Gastrocnemius medialis (tissue), 4 donors: ENCODE measurements at places on chromosomes 11 and 22. TPM values are rescaled to one million over a fixed set of nuclear protein-coding genes. Genes with fewer than 3 reads are reported as not detected.

The RAC2 gene
- 3.7 TPM for total RNA-seq

The SULT4A1 gene
- not detected for total RNA-seq

- H3K36me3 ChIP-seq, result peaks cover 43% of the 10 kb centered on the region
- H3K27ac ChIP-seq, result peak overlapping the region; percentile 91
- DNase-seq, result no peak
- no peaks in the 10 kb centered on the region for H3K27me3 ChIP-seq
Observed at GRCh38 chr11:93740031-93740729, 1.1 kb downstream of the TAF1D start.

- no peaks in the 10 kb centered on the region for H3K36me3 ChIP-seq
- H3K27me3 ChIP-seq, result no peaks in the 10 kb centered on the region
- H3K4me1 ChIP-seq, result peaks cover 49% of the 10 kb centered on the region
Observed at GRCh38 chr11:118783724-118784495, 7.1 kb downstream of the DDX6 start.

GRCh38 chr11:110092111-110092514 lies 1.1 kb upstream of the ZC3H12C start:
- no peaks in the 10 kb centered on the region for H3K27me3 ChIP-seq
- DNase-seq, result no peak
- peaks cover 19% of the 10 kb centered on the region for H3K4me1 ChIP-seq
- H3K4me3 ChIP-seq, result peak overlapping the region; percentile 95
- no peaks in the 10 kb centered on the region for H3K36me3 ChIP-seq
- peak overlapping the region; percentile 96 for H3K27ac ChIP-seq

DNA sequence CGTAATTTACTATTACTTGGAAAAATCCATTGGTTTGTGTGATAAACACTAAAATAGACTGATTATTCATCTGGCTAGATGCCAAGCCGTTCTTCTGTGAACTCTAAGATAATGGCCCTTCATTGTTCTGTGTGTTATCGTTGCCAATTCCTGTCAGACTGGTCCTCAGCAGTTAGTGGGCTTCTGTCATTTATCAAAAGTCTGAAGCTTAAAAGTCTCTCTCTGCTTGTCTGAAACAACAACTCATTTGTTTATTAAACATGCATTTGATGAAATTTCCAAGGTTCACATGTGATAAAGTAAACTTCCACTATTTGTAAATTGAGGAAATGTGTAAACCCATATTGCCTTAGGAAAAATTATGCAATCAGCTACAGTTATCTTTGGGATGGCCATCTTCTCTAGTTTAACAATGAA lies 21.1 kb upstream of the RDX start:
- H3K27ac ChIP-seq, result no peak overlapping the region
- no peak for DNase-seq
- peaks cover 5% of the 10 kb centered on the region for H3K4me1 ChIP-seq

The VWCE gene
- total RNA-seq, result 1.5 TPM

DNA sequence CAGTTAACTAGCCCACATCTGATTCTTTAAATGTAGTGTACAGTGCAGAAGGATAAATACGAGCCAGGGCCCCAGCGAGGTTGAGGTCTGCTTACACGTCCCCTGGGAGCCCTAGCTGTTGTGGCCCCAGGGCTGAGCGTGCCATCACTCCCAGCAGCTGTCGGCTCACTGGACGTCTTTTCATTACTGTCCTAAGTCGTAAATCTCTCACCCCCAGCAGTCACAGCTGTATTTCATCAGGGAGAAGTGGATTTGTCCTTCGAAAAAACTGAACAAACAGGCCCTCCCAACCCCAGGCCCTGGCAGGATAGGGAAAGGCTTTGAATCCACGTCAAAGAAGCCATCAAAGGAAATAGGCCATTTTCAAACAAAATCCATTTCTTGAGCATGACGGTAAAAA lies 110.4 kb upstream of the CSNK2A3 start:
- H3K36me3 ChIP-seq, result no peaks in the 10 kb centered on the region
- H3K27me3 ChIP-seq, result no peaks in the 10 kb centered on the region
- DNase-seq, result peak; percentile 19
- H3K4me1 ChIP-seq, result peaks cover 28% of the 10 kb centered on the region

The ANGPTL5 gene
- not detected for total RNA-seq

The PRODH gene
- total RNA-seq, result 74.9 TPM

- no peaks in the 10 kb centered on the region for H3K27me3 ChIP-seq
- H3K36me3 ChIP-seq, result no peaks in the 10 kb centered on the region
- no peak overlapping the region for H3K27ac ChIP-seq
- no peak overlapping the region for H3K4me3 ChIP-seq
Observed at GRCh38 chr11:2571598-2572281, 126.9 kb downstream of the KCNQ1 start.

The UBE2L3 gene
- total RNA-seq, result 61.5 TPM

The TCN2 gene
- 5.1 TPM for total RNA-seq

The MISFA gene
- total RNA-seq, result 4.5 TPM

The PKDREJ gene
- not detected for total RNA-seq

The INPPL1 gene
- 105 TPM for total RNA-seq

- peaks cover 19% of the 10 kb centered on the region for H3K36me3 ChIP-seq
- no peak overlapping the region for H3K4me3 ChIP-seq
- H3K27me3 ChIP-seq, result no peaks in the 10 kb centered on the region
- H3K4me1 ChIP-seq, result peaks cover 29% of the 10 kb centered on the region
- DNase-seq, result no peak
Observed at GRCh38 chr22:23691748-23692423, 1.1 kb downstream of the RGL4 start.

- H3K4me3 ChIP-seq, result no peak overlapping the region
- no peaks in the 10 kb centered on the region for H3K36me3 ChIP-seq
- no peaks in the 10 kb centered on the region for H3K27me3 ChIP-seq
- H3K27ac ChIP-seq, result no peak overlapping the region
- H3K4me1 ChIP-seq, result no peaks in the 10 kb centered on the region
Observed at GRCh38 chr11:30150425-30150824, 80.4 kb upstream of the FSHB start.

- no peak overlapping the region for H3K4me3 ChIP-seq
- DNase-seq, result no peak
- no peak overlapping the region for H3K27ac ChIP-seq
- H3K36me3 ChIP-seq, result no peaks in the 10 kb centered on the region
- H3K4me1 ChIP-seq, result peaks cover 6% of the 10 kb centered on the region
- H3K27me3 ChIP-seq, result no peaks in the 10 kb centered on the region
Observed at GRCh38 chr11:57230791-57231538, 6.1 kb downstream of the APLNR start.

GRCh38 chr22:38911434-38911833 lies 39.4 kb upstream of the CBX6 start:
- no peak for DNase-seq
- H3K4me3 ChIP-seq, result no peak overlapping the region
- no peaks in the 10 kb centered on the region for H3K4me1 ChIP-seq

- no peak overlapping the region for H3K4me3 ChIP-seq
- H3K27ac ChIP-seq, result no peak overlapping the region
- peaks cover 28% of the 10 kb centered on the region for H3K4me1 ChIP-seq
- no peaks in the 10 kb centered on the region for H3K27me3 ChIP-seq
- H3K36me3 ChIP-seq, result no peaks in the 10 kb centered on the region
- no peak for DNase-seq
Observed at GRCh38 chr11:45809456-45810395, 4.8 kb downstream of the SLC35C1 start.

DNA sequence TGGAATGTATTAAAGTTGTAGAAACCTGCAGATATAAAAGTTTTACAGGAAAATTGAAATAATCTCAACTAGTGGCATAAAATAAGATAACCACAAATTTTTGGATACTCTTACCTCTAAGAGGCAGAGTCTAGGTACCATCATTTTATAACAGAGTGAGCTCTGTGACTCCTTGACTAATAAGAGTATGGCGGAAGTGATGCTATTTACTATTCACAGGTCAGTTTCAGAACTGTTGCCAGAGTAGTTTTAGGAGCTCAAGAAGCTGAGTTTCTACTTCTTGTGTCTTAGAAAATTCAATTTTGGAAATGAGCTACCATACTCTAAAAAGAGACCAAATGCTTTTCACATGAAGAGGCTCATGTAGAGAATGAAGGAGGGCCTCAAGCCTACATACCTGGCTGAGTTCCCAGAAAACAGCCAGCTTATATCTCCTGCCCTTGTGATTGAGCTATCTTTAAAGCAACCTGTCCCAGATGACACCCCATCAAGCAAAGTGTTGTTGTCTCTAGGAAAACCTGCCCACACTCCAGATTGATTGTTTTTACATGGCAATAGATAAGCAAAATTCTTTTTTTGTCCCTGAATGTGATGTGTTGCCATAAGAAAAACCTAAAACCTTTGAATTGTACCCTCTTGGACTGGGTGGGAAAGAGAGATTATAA lies 712.8 kb upstream of the CNTN5 start:
- no peak overlapping the region for H3K4me3 ChIP-seq
- H3K36me3 ChIP-seq, result no peaks in the 10 kb centered on the region
- no peak overlapping the region for H3K27ac ChIP-seq
- DNase-seq, result no peak

DNA sequence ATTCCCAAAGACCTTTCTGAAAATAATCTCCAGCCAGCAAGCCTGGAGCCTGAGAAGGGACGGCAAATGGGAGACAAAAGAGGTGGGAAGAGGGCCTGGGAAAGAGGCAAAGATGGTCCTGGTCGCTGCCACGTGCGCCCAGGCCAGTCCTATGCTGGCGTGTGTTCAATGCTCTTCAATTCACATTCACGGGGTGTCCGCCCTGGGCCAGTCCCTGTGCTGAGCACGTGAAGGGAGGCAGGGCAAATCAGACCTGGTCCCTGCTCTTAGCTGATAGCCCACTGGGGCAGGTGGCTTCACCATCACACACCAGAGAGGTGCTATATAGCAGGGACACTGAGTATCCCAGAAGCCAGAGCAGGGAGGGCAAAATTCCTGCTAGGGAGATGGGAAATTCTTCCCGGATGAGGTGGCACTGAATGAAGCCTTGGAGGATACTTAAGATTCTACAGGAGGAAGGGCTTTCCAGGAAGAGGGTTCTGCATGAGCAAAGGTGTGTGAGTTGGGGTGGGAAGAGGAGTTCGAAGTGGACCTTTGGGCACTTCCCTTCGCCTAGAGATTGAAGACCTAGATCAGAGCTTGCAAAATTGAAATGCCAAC lies 148.2 kb downstream of the CHST1 start:
- H3K4me1 ChIP-seq, result no peaks in the 10 kb centered on the region
- no peaks in the 10 kb centered on the region for H3K36me3 ChIP-seq
- no peak for DNase-seq

GRCh38 chr22:38465673-38466490 lies 2.0 kb upstream of the KDELR3 start:
- peaks cover 8% of the 10 kb centered on the region for H3K4me1 ChIP-seq
- H3K36me3 ChIP-seq, result no peaks in the 10 kb centered on the region
- no peak for DNase-seq
- H3K27me3 ChIP-seq, result peaks cover 38% of the 10 kb centered on the region
- H3K27ac ChIP-seq, result no peak overlapping the region
